NCI-H1105 treated with DMSO at 0.1 percent for 48 hours (cell line): ENCODE measurements at places on chromosomes 3 and 15.

DNA sequence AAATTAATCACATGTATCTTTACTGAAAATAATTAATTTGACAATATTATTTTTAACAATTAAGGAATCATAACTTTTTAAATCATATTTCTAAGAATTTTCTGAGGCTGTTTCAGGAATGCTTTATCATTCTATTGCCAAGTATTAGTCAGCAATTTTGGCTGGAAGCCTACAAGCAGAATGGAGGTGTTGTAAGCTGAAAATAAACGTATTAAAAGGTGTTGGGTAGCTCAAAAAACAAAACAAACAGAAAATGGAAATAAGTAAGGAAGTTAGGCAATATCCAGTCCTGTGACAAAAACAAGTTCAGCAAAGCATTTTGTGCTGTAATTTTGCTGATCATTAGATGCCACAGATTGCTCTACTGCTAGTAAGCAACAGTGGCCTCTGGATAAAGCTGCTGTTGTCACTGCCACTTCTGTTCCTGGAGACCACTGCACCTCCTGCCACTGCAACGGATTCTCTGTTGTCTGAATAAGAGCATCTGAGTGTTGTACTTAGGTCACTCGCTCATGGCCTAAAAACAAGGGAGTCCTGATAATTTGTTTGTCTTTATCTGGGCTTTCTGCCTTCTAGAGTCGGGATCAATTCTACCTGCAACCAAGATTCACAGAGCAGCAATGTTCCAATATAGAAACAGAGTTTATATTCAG is 63.5 kb upstream of the SLITRK3 start:
- no peak for DNase-seq

- peak; percentile 29 for DNase-seq
Measured at GRCh38 chr3:194312743-194313281, 38.3 kb downstream of the CPN2 start.

- no peak for DNase-seq
Measured at GRCh38 chr15:72169236-72169920, 28.2 kb downstream of the GRAMD2A start.

- peak; percentile 53 for DNase-seq
Measured at GRCh38 chr3:18423401-18424212, 1.5 kb downstream of the SATB1 start.

DNA sequence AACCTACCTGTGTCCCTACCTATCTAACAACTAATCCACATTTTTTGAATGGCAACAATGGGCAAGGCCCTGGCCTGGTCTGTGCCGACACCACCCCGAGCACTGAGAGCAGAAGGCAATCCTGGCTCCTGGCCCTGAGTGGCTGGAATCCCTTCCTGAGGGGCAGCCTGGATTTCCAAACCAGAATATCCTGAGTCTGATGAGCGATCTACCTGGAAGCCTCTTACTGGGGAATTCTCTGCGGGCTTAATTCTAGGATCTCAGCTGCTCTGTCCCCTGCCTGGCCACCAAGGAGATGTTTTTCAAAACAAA is 22.1 kb downstream of the ATP2B2 start:
- no peak for DNase-seq

GRCh38 chr15:70385711-70386110 is 288.0 kb upstream of the TLE3 start:
- no peak for DNase-seq

DNA sequence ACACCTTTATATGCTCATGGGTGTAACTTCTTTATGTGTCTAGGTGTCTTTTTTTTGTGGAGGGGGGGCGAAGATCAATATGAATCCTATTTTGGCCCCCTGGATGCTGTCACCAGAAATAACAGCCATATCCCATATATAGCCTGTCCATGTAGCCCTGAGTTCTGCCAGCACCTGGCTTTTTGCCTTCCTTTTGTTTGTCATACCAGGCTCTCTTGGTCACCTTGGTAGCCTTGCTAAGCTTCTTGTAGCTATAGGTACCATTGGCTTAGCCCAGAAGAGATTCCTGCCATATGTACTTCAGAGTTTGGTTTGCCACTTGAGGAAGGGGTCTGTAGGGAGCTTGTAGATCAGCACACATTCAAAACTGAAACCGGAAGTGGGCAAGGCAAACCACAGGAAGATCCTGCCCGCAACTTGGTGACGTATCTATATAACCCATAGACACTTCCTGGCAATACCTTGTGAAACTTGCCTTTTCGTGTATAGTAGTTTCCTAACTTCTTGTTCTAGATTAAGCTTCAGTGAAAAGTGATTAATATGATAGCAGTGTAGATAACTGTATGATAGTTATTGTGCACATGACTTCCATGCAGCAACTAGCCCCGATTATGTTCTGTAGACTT is 11.9 kb downstream of the RASA2 start:
- no peak for DNase-seq

GRCh38 chr15:60372756-60373155 is 25.0 kb downstream of the ANXA2 start:
- no peak for DNase-seq

DNA sequence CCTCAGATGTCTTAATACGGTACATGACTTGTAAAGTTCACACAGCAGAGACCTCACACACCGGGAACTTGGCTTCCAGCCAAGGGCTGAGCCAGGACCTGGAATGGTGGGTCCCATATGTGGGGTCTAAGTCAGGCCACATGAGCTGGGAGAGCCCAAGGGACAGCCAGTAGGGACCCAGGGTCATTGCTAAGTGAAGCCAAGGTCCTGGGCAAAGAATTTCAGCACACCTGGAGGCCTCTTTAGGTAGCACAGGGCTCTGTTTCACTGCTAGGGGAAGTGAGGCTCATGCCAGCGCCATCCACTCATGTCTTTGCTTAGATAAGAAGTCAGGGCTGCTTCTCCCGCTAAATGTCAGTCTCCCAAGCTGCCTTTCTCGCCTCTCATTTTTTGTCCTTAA is 116.6 kb upstream of the TLE3 start:
- no peak for DNase-seq
